ENCODE measurements at places on chromosomes 6 and 20. TPM values are rescaled to one million over a fixed set of nuclear protein-coding genes. Genes with fewer than 3 reads are reported as not detected.

DNA sequence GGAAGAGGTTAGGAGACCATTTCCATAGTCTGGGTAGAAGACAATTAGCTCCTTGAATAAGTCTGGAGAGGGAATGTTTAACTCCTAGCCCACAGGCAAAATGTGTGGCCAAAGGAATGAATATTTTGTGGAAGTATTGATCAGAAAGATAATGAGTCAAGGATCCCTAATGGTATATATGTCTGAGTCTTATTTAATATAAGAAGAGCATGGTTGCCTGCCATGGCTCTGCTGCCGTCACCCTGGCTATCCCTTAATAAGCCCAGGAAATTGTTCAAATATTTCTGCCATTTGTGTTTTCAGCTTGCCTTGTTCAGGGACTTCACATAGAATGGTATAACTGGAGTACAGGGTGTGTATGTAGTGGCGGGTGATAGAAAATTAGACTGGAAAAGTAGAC is 18.1 kb upstream of the CALHM6 start:
- ATAC-seq, result no peak

SLC22A2 gene
- total RNA-seq, result not detected

DNA sequence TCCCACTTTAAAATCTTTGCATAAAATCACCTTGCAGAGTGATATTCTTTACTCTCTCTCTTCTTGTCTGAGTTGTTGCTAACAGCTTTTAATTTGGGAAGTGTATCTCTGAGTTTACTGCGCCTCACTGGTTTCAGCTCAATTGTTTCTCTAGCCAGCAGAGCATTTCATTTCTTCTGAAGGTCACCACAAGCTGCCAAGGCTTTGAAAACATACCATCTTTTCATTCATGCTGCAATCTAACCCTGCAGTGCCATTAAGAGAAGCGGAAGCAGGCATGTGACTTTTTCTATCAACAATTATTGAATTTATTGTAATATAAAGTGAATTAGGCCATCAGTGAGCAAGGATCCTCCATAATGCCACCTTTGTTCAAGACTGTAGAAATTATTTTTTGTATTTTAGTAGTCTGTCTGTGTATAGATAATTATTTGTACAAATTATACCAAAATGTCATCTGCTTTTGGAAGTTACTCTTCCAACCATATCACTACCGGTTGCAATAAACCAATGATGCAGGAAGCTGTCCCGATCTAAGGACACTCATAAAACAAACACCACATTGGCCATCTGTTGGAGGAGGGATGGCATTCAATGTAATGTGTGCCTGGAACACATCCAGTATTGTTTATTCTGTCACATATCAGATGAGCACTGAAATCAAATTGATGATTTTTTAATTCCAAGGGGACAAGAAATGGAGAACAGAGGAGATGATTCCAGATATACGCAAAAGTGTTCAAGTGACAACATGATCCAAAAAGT is 26.8 kb downstream of the HS3ST5 start:
- no peak for ATAC-seq

- ATAC-seq, result no peak
Observed at GRCh38 chr6:149223120-149223903, 94.2 kb upstream of the TAB2 start.

DNA sequence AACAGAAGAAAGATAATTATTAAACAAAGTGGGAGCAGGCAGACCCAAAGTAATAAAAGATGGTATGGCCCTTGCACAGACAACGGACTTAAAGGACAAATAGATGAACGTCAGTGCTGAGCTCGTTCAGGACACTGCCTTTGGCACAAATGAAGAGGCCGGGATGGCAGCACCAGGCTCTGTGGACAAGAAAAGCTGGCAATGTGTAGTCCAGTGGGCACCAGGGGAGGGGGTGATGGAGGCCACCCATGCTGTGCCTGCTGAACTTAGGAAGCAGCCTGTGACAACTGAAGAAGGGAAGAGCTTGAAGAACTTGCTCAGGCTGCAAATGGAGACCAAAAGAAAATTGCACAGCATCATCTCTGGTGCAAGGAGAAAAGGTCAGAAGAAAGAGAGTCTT is 131.0 kb downstream of the ANKRD60 start:
- ATAC-seq, result no peak

DNA sequence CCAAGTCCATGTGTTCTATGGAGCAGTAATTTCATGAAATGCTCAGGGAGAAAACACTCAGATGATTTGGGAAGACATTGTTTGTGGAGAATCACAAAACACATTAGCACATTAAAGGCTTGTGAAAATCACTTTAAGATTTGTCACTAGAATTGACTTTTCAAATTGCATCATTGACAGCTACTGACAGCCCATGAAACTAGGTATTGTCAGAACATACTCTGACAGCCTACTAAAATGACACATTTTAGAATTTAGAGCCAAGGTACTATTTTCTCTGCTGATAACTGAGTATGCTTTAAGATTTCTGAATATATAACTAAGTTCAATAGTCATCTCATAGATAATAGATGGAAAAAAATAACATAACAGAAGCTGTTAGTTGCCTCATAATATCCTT is 67.4 kb upstream of the FOXC1 start:
- no peak for ATAC-seq

- no peak for ATAC-seq
Observed at GRCh38 chr6:42378125-42378524, 73.6 kb downstream of the TRERF1 start.

DNA sequence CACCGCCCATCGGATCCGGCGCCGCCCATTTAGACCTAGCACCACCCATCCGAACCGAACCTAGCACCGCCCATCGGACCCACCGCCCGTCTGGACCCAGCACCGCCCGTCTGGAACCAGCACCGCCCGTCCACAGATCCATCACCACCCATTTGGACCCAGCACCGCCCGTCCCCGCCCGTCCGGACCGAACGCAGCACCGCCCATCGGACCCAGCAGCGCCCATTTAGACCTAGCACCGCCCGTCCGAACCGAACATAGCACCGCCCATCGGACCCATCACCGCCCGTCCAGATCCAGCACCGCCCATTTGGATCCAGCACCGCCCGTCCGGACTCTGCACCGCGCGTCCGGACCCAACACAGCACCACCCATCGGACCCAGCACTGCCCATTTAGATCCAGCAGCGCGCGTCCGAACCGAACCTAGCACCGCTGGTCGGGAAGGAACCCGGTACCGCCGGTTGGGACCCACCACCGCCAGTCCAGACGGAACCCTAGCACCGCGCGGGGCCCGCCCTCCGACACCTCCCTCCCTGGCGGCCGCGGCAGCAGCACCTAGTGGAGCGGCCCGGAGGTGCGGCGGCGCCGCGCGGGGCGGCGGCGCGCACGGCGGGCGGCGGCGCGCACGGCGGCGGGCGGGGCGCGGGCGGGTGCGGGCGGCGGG is 348 bp upstream of the AFDN start:
- ATAC-seq, result peak; percentile 85

DCDC2 gene
- not detected for total RNA-seq

DNA sequence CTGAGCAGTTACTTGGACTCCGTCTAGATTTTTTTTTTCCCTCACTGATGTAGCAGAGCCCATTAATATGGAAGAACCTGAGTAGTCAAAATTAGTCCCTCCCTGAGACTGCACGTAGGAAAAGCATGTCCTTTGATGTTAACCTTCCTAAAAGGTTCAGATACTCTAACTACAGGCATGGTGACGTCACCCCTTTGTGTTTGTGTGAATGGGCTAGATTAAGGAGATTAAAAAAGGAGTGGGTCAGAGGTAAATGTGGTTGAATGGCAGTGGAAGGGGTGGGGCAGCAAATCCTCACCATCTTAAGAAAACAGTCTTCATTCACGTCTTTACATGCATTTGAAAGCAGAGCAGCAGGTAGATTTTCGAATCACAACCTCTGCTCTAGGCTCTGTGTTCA is 521.1 kb downstream of the TFAP2B start:
- peak; percentile 100 for ATAC-seq

SLC22A1 gene
- total RNA-seq, result 0.44 TPM

DNA sequence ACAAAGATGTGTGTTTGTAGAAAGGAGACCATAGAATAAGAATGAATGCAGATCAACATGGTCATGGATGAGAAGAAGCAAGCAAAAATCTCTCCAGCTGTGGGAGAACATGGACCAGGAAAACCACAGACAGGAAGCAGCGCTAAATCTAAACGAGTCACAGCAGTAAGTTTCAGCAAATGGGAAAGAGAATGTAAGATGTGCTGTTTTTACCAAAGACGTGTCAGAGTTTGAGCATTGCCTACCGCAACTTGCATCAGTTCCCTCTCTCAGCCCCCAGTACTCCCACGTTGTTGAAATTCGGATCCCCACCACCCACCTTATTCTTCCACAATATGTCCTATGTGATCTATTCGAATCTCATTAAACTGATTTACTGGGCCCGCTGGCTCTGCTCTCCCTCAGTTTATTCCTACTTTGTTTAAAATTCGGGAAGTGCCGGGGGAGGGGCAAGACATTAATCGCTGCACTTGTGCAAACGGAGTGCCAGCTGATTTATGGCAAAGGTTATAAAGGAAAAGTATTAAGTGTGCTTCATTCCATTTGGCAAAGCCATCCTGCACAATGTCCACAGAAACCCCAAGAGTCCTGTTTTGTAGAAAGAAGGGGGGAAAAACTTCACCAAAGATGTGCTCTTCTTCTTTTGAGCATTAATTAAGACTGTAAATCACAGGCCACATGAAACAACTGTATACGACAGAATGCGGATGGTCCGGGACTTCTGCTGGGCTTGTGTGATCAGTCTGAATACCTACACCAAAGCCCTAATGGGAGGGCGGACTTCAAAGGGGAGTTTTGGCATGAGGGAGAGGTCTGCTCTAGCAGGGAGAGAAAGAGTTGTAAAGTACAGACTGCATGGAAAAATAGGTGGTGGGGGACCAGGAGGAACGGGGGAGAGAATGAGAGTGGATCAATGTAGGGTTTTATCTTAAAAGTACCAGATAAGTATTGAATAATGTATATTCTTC is 59.1 kb upstream of the PRDM1 start:
- ATAC-seq, result no peak

- no peak for ATAC-seq
Observed at GRCh38 chr20:872855-873520, 39.5 kb downstream of the FAM110A start.

GRCh38 chr6:63649847-63650265 is 14.3 kb downstream of the PHF3 start:
- ATAC-seq, result no peak

DNA sequence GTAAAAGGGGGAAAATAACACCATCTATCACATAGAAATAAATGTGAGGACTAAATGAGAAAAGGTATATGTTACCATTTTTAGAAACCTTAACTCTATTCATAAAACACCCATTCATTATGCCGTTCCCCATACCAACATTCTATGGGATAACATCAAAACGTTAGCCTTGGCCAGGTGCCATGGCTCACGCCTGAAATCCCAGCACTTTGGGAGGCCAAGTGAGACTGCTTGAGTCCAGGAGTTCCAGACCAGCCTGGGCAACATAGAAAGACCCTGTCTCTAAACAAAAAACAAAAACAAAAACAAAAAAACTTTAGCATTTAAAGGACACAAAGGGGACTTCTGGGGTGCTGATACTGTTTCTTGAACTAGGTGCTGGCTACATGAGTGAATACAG is 1.3 kb downstream of the PIGU start:
- no peak for ATAC-seq

DEFB121 gene
- not detected for total RNA-seq

DNA sequence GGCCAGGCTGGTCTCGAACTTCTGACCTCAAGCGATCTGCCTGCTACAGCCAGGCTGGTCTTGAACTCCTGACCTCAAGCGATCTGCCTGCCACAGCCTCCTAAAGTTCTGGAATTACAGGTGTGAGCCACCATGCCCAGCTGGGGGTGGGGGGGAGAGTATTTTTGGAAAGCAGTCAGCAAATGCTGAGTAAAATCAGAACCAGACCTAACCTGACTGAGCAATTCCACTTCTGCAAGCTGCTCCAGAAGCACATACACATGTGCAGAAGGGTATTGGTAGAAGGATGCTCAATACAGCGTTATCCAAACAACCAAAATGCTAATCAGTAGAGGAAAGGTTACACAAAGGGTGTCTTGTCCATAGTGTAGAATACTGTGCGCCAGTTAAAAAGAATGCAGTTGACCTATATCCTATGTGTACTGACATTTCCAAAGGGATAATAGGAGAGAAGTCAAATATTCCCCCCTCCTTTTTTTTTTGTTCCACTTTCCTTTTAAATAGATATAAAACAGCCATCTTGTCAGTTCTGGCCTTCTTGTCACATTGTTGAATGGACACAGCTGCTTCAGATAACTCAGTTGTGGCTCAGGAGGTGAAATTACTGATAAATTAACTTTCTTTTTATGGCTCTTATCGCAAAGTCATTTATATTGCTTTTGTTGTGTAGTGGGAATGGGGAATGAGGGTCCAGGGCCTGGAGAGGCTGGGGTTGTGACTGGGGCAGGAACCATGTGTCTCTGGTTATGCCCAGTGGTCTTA is 74.6 kb downstream of the DTD1 start:
- ATAC-seq, result no peak

GRCh38 chr20:39974966-39975501 is 714.0 kb downstream of the MAFB start:
- ATAC-seq, result peak; percentile 91

LAMA5 gene
- 83.4 TPM for total RNA-seq

POPDC3 gene
- not detected for total RNA-seq

- no peak for ATAC-seq
Observed at GRCh38 chr6:6873778-6874177, 234.0 kb upstream of the RREB1 start.

SLC52A3 gene
- 6.7 TPM for total RNA-seq

- no peak for ATAC-seq
Observed at GRCh38 chr6:148851683-148852556, 105.1 kb downstream of the UST start.

KCNK5 gene
- 5.1 TPM for total RNA-seq

DNA sequence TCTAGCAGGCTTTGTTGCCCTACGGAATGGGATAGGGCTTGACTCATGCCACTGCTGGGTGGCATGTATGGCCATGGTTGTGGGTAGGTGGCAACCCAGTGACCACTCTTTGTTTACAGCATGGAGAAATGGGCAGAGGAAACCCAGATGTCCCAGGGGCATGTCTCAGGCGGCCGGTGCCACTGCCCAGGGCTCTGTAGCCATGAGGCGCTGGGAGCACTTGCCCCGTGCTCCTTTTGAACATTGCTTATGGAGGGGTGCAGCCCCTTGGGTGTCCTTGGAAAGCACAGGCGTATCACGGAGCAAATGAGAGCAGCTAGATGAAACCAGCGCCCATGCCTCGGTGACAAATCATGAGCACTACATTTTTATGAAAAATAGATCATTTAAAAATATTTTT is 212.5 kb upstream of the ECI2 start:
- no peak for ATAC-seq

GRCh38 chr6:113846577-113846976 is 10.6 kb upstream of the MARCKS start:
- ATAC-seq, result no peak

GRCh38 chr20:38141204-38141888 is 23.7 kb downstream of the TGM2 start:
- no peak for ATAC-seq

PHIP gene
- 12.4 TPM for total RNA-seq

BPIFB4 gene
- total RNA-seq, result not detected

TMEM244 gene
- not detected for total RNA-seq

- no peak for ATAC-seq
Observed at GRCh38 chr6:87745966-87746721, 44.1 kb upstream of the AKIRIN2 start.

All from esophagus mucosa (tissue), 1 donor.